ENCODE measurements at places on chromosomes 4 and X.

GRCh38 chr4:13292372-13292771, 191.8 kb downstream of the RAB28 start:
- no peak for DNase-seq

- no peak for DNase-seq
These were observed 743.5 kb upstream of the MAGEB2 start for GRCh38 chrX:29471829-29472228.

DNA sequence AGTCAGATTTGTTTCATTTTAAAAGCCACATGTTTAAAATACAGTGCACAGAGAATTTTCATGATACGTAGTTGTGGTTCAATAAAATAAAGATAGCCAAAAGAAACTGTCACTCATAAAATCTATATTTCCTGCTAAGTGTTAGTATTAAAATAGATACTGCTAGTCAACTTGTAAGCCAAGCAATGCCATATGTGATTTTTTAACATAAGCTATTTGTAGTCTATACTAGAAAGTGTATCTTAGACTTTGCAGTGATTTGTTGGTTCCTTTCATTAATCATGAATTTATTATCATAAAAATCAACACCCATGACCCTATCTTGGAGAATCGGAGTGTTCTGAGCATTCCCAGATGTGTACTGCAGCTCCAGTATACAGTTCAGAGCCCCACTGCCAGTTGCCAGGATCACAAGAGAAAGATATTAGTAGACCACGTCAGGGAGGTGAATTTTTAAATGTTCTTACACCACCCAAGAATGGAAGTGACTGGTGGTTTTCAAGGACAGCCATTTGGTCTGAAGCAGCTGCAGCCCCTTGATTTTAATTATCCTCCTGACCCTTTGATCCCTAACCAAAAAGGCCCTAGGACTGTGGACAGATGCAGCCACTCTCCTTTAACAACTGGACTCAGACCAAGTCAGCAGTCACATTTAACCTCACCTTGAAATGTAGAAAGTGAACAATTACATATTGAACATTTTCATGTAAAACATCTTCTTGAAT, 163.1 kb downstream of the PALLD start:
- no peak for DNase-seq

- DNase-seq: no peak
These were observed 25.2 kb upstream of the PLAC1 start for GRCh38 chrX:134683351-134684005.

DNA sequence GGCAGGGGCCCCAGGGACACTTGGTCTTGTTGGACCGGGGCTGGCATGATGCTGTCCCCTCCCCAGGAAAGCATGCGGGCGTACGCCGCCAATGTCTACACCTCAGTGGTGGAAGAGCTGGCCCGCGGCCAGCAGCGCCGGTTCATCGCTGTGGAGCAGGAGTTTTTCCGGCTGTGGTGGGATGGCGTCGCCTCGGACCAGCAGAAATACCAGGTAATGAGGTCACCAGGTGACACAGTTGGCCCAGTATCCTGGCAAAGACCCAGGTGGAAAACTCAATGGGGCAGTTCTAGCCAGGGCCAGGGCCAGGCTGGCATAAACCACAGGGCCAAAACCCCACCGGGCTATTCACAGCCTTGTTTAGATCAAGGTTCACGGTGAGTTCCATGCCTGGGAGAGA, 1.5 kb downstream of the MAN2B2 start:
- no peak for DNase-seq

DNA sequence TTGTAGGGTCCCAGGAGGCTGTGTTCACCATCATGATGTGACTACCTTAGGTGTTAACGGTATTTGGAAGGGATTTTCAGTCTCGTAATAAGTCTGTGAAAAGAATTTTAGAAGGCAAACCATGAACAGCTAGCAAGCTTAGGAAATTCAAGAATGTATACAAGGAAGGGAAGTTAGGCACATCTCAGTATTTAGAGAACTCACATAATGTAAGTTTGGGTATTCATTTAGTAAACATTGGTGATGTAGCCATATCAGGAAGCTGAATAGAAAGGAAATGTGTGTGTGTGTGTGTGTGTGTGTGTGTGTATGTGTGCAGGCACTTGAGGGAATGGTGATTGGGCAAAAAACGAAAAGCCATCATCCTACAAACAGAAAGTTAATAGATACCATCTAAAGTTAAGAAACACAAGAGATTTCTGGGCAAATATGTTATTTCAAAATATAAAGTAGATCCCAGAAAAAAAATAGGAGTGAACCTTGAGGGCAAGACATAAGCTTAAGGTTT, 34.7 kb upstream of the PRKX start:
- DNase-seq: no peak

- peak; percentile 37 for DNase-seq
These were observed 10.9 kb downstream of the DLG3 start for GRCh38 chrX:70455366-70456202.
